ENCODE measurements at places on chromosomes 5 and 9.
A peak's percentile ranks its signal among the peaks of the same experiment; 100 is the strongest.

DNA sequence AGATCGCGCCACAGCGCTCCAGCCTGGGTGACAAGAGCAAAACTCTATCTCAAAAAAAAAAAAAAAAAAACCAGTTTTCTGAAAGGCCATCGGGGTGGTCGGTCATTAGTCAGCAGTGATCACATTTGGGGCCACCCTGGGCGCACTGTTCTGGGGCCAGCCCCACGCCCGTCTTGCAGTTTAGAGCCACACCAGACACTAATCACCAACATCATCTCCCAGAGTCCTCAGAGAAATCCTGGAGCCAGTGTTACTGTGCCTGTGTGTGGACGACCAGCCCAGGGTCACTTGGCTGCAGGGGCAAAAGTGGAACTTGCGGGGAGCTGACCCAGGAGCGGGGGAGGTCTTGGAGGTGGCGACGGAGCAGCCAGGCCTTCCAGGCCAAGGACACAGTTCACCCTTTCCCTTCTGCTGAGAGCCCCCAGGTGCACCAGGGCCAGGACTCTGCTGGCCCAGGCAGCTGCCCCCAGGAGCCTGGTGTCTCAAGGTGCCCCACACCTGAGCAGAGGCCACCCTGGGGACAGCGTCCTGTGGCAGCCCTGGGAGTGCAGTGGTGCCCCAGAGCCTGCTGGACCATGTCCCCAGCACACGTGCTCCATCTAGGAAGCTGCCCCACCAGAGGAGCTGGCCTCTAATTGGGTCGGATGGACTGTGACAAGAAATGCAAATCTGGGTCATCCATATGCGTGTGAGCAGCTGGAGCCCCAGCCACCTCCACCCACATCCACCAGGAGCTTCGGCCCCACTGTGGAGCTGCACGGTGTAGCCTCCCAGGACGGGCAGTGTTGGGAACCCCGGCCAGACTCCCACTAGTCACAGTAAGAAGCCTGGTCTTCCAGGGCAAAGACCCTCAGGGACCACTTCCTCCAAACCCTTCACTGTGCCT lies 51.1 kb downstream of the NEK6 start:
- no peak for DNase-seq

DNA sequence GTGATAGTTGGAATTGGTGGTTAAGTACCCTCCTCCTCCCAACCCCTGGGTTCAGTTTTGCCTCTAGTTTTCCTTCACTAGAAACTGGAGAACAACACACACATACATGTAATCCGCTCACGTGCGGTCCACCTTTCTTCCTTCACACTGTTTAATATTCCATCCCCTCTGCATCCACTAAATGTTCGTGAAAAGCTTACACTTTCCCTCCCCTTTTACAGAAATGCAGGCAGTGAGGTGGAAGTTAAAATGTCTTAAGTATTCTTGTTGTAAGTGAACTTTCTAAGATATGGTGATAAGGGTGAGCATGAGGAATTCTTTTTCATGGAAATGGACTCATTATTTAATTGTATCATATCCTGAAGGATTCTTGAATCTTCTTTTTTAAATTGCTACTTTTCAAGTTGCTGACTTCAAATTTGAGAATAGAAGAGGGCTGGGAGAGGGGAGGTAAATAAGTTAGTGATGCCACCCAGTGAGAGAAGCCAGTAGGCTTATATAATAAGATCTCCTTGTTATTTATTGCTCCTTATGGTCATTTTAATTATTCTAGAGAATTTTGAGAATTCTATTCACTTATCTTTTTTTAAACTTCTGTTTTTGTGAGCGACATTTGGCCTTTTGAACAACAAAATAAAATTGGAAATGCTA lies 90.2 kb downstream of the TLE4 start:
- DNase-seq = no peak

DNA sequence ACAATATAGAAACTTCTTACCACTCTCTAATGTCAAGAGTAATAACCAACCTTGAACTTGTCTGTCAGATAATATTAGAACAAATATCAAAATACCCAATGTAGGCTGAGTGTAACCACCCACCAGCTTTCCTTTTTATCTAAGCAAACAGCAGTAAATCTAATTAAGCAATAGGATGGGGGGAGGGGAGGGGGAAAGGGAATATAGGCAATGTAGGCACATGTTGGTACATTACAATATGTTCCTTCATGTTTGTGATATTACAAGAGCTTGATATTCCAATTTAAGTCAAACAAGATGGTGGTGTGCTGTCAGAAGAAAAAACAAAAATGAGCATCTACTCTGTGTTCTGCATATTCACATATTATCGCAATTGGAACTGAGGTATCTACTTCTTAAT lies 158.2 kb downstream of the DENND1A start:
- DNase-seq = no peak

GRCh38 chr5:132272311-132273210 lies 15.1 kb downstream of the PDLIM4 start:
- DNase-seq = peak; percentile 45

- no peak for DNase-seq
Observed at GRCh38 chr9:35294066-35294465, 132.3 kb downstream of the UNC13B start.

DNA sequence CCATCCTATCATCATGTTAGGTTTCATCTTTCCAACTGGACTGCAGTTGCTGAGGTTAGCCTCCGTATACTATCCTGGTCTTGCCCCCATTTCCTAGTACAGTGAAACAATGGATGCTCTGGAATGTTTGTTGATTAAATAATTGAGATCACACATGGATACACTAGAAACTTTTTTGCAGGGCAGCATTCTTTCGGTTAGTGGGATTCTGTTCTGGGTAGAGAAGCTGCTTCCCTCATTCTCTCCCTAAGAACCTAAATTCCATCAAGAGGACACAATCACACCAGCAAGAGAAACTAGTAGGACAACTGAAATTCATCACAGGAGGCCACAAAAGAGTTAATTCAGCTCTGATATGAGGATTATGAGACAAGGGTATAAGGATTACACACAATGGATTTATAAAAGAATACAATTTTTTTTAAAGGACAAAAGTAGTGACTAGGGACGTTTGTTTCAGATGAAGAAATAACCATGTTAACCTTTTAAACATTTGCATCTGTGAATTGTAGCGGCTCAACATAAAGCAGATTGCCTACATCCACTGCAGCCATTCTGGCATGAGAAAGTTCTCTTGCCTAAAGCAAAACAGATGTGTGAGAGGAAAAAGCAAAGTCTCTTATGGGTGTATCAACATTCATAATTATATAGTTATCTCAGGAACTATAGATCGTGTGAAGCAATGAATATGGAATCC lies 162.7 kb upstream of the LHFPL2 start:
- no peak for DNase-seq

DNA sequence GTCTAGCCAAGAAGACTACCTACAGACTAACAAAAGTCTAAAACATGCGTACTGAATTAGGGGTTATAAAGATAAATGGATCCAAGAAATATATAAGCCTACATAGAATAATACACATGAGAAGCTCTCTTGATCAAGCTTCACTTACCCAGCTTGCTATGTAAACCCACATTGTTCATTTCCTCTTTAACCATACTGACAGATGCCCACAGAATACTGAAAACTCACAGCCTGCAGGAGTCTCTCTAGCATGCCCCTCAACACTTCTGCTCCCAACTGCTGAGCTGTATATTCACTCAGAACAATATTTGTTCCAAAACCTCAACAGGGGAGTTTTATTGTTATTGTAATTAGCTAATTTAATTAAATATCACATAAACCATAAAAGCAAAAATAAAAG lies 52.4 kb downstream of the RFX3 start:
- no peak for DNase-seq

GRCh38 chr9:122005597-122005996 lies 87.5 kb downstream of the TTLL11 start:
- no peak for DNase-seq

DNA sequence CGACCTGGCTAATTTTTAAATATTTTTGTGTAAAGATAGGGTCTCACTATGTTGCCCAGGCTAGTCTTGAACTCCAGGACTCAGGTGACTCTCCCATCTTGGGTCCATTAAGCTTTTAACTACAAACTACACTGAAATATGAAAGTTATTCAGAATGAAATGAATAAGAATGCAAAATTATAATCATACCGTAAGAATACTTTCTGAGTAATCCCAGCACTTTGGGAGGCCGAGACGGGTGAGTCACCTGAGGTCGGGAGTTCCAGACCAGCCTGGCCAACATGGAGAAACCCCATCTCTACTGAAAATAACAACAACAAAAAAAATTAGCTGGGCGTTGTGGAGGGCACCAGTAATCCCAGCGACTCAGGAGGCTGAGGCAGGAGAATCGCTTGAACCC lies 1.1 kb upstream of the ORM1 start:
- no peak for DNase-seq

DNA sequence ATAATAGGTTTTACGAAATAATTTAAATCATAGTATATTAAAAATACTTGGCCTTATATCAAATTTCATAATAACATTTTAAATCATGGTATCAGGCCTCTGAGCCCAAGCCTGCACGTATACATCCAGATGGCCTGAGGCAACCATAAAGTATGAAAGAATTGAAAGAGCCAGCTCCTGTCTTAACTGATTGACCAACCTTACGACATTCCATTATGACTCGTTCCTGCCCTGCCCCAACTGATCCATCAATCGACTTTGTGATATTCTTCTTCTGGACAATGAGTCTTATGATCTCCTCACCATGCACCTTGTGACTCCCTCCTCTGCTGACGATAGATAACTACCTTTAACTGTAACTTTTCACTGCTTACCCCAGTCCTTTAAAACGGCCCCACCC lies 545.0 kb downstream of the MTRR start:
- DNase-seq = no peak

DNA sequence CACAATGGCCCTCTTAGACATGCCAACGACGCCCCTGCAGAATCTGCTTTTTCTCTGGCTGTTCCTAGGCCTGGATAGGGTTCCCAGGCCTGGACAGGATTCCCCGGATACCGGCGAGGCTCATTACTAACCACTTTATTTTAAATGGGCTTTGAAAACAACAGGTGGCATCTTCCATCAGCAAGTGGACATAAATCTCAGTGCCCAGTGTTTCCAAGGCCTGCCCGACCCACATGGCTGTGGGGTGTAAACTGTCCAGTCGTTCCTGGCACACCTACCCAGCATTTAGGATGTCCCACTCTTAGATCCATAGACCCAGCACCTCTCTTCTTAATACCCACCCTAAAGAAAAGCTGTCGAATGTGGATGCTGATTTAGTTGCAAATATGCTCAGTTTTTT lies 896 bp downstream of the CMBL start:
- no peak for DNase-seq

- DNase-seq = no peak
Observed at GRCh38 chr9:3732077-3733038, 206.6 kb upstream of the RFX3 start.

GRCh38 chr5:122150215-122150614 lies 20.9 kb downstream of the ZNF474 start:
- DNase-seq = no peak

- no peak for DNase-seq
Observed at GRCh38 chr9:129148463-129149204, 29.4 kb downstream of the IER5L start.

- DNase-seq = no peak
Observed at GRCh38 chr9:108239696-108240321, 616.0 kb downstream of the ACTL7B start.

DNA sequence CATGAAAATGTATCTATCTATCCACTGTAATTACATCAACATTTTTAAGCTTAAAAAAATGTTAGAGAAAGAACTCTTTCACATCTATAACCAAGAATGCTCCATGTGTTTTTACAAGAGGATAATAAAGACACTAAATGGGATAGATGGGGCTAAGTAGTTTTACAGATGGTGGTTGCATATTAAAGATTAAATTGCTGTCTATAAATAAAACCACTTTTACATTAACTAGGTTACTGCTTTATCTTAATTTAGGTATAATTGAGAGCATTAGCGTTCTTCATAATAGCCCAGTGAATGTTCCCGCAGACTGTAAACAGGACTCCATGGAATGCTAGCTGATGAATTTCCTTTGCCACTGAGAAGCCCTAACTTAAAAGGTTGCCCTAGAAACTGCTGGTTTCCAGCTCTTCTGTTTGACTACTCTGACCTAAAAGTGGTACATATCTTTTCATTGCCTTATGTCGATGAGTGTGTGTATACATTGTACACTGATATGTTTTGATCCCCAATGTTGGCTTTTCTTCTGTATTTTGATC lies 117.9 kb downstream of the SGCD start:
- no peak for DNase-seq

GRCh38 chr9:33884856-33885701 lies 68.1 kb downstream of the UBE2R2 start:
- no peak for DNase-seq

GRCh38 chr9:82805027-82805426 lies 257.9 kb downstream of the RASEF start:
- no peak for DNase-seq

DNA sequence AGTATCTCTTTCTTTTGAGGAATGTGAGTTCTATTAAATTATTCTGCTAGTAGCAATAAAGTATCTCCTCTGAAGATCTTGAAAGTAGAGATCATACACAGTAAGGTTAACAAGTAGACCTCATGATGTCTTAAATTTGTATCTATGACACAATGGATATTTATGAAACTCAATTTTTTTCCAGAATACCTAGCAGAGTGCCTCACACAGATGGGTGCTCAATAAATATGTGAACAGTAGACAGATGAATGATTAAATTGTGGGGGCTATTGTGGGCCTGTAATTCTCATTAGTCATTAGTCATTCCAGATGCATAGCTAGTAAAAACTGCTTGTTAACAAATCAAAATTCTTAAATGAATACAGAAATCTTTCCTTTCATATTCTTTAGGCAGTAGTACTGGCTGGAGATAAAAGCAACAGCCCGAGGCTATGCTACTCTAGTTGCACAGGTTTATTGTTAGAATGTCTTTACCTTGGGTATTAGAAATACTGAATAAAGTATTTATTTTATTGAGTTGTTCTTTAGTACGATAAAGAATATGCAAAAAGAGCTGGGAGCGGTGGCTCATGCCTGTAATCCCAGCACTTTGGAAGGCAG lies 22.0 kb downstream of the CHD1 start:
- no peak for DNase-seq

- DNase-seq = no peak
Observed at GRCh38 chr9:122781671-122782070, 7.1 kb upstream of the OR5C1 start.

DNA sequence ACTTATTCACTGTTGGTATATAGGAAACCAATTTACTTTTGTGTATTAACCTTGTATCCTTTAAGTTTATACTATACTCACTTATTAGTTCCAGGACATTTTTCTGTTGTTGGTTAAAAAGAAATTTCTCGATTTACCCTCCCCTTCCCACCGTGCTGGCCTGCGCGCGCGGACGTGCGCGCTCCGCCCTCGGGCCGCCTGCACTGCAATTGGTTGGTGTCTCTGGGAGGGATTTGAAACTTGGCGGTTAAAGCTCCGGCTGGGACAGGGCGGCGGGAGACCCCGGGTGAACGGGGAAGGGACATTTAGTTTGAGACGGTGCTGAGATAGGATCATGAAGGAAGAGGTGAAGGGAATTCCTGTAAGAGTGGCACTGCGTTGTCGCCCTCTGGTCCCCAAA lies at the start of gene KIF4B:
TSS of gene KIF4B (plus strand) at position 230 of the 400 bp plus-strand sequence. CDS start at position 335, 105 bp downstream.
- DNase-seq = no peak

GRCh38 chr9:137169896-137170358 lies at the start of gene LRRC26:
TSS of gene LRRC26 (minus strand) at chr9:137170051. CDS start at chr9:137169943, 108 bp downstream.
- DNase-seq = no peak
